ENCODE measurements at places on chromosomes 6 and 20.

DNA sequence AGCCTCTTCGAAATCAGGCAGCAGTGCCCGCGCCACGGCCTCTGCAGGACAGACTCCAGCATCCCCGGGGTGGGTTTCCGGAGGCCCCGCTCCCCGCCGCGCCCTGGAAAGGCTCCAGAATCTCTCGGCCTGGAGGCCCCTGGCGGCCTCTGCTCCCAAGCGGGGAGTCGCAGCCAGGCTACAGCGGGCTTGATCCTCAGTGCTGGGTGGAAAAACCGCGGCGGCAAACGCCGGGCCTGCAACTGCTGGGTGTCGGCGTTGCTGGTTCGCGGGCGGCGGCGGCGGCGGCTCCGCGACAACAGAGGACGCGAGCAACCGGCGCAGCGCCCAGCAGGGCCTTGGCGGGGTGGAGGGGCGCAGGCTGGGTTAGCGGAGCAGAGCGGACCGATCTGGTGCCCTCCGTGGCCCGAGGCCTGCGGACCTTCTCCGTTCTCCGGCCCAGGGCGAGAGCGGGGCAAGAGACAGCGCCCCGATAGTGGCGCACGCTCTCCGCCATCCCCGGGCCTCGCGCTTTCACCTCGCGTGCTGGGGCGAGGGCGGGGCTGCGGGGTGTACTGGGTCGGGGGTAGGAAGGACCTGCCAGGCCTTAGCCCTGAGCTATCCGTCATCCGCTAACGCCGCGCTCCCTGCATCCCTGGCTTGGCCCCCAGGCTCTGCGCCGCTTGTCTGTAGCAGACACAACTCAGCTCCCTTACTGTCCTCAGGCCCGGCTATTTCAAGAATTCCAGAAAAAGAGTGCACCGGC is 3.4 kb upstream of the ZNF292 start:
- DNase-seq: peak; percentile 72

DNA sequence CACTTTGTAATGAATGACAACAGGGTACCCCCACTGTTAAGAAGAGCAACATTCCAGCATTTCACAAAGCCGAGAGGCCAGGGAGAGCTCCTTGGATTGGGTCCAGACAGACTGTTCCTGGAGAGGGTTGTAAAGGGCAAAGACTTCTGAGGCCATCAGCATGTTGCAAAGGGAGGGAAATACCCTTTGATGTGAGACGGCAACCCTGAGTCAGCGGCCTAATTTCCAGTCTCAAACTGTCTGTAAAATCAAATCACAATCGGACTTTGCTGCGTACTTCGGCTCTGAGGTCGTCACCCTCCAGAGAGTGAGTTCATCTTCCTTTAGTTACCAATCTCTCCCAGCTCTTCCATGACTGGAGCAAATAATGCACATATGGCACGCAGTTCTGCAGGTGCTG is 101.0 kb upstream of the DTNBP1 start:
- DNase-seq: no peak

GRCh38 chr6:119241111-119241465 is 108.5 kb downstream of the MAN1A1 start:
- no peak for DNase-seq

DNA sequence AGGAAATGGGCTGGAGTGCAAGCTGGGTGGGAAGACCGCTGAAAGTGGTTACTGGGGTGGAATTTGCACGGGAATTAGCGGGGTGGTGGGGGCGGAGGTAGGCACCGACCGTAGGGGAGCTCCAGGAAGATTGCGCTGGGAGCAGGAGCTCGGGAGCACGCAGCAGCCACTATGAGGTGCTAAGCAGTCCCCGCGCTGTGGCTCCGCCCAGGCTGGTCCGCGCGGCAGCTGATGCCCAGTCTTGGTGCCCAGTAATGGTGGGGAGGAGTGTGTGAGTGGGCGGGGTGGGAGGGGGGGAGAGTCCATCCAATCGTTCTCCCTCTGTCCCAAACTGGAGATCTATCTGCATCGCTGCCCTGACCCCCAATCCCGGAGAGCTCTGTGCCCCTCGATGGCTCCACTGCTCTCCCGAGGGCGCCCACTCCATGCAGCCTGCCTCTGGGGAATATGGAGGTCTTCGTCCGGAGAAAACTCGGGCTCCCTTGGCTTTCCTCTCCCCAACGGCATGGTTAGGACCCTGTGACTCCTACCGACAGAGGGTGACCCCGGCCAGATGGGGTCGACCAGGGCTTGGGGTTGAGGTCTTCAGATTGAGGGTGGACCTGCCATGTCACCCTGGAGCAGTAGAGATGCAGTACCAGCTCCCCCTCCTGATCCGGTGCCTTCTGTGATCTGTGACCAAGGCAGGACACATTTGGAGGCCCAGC is 5.3 kb downstream of the TP53TG5 start:
- DNase-seq: no peak

DNA sequence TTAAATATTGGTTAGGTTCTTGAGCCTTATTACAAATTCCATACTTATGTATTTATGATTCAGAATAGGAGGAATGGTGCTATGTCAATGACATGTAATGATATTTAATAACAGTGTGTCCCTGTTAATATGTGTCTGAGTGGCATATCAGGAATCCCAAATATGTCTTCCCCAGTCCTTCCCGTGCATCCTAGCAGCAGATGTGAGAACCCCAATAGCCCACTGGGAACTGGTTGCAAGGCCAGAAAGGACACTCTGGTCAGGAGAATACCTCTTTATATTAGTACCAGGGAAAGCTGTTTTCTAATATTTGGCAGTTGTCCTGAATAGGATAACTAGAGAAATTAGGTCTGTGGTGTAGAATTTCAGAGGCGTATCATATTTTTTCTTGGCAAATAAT is 159.1 kb upstream of the PDE7B start:
- DNase-seq: no peak

DNA sequence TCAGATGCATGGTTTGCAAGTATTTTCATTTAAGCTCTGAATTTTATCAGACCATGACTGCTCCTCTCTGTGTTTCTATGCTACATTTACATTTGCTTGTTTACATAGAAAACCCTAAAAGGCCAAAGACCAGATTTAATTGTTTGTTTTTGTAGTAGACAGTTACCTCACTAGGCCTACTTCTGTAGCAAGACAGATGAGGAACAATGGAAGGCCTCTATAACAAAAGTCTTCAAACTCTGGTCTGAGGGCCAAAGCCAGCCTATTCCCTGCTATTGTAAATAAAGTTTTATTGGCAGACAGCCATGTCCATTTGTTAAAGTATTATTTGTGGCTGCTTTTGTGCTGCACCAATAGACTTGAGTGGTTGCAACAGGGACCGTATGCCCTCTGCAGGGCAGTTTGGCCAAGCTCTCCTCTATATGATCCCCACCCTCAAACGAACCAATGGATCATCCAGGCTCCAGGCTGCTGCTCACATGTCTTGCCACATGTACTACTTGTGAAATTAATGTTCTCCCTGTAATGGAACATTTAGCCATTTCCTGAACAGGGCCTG is 182.0 kb downstream of the DOK5 start:
- no peak for DNase-seq

All from CD4-positive, alpha-beta T cell treated with Interleukin-10 for 1 hour (primary cell).